D341Med (cell line): ENCODE measurements at places on chromosomes 7 and 10.

DNA sequence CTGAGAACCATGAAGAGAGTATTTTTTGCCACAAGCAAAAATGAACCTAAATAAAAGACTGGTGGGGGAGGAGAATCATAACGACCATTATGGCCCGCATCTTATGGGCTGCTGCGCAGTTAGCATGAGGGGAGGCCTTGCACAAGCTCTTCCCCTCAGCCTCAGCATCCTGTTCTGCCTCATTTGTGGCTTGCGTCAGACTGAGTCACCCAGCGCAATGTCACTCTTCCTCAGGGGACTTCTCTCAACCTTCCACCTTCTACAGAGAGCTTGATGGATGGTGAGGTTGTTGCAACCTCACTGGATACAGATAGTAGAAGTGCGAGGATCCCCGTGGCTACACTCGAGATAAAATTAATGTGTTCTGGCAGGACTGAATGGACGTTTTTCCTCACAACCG is 16.8 kb upstream of the GPR15LG start:
- no peak for DNase-seq

DNA sequence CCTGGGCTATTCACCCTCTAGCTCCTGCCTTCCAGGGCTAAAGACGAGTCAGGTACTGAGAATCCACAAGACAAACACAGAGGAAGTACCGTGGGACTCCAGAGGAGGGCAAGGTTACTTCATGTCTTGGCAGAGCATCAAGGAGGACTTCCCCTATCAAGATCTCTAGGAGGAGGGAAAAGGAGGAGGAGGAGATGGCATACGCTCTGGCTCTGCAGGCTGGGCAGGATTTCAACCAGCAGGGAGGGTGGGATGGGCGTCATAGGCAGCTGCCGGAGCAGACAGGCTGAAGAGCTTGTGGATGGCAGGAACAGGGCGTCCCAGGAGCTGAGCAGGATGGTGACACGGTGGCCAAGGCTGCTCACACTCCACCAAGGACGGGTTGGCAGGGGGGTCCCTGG is 21.3 kb downstream of the MDH2 start:
- peak; percentile 58 for DNase-seq

DNA sequence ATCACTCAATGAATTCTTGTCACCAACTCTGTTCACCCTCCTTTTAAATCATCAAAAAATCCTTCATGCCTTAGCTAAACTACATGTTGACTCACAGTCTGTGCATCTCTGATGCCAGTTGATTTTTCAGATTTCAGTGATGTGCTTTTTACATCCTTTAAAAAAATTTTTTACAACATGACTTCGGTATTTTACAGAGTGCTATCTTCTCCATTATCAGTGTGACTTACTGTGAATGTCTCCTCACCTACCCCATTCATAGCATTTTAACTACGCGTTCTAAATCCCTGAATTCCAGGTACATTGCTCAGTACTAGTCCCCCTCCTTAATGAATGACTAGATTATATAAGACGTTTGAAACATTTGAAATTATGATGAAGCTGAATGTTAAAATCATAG is 98.7 kb downstream of the DNAH11 start:
- no peak for DNase-seq

DNA sequence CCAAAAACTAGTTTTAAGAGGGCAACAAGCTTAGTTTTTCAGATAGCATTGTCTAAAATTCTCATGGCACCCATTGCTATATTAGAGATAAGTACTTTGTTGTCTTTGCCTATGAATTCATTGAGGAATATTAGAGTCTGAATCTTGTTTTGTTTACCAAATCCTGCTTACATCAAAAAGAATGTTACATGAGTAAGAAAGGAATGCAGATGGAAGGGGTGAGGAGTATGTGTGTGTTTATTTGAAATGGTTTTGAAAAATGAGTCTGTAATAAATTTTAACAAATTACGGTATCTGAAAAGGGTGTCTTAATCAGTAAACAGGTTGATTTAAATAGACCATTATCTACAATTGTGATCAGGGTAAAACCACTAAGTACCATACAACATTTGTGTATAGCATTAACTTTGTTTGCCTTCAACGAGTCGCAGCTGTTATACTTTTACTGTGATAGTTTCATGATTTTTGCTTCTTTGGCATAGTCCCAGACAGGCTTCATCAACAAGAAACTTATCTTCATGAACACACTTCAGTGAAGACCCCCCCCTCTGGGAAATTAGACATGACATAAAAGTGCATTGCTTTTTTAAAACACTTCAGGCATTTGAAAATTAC is 1183.9 kb upstream of the C7orf33 start:
- DNase-seq: no peak

- peak; percentile 29 for DNase-seq
Observed at GRCh38 chr10:88791924-88792323, 10.6 kb upstream of the LIPM start.

- DNase-seq: peak; percentile 54
Observed at GRCh38 chr7:146096994-146097393, 19.6 kb upstream of the CNTNAP2 start.

DNA sequence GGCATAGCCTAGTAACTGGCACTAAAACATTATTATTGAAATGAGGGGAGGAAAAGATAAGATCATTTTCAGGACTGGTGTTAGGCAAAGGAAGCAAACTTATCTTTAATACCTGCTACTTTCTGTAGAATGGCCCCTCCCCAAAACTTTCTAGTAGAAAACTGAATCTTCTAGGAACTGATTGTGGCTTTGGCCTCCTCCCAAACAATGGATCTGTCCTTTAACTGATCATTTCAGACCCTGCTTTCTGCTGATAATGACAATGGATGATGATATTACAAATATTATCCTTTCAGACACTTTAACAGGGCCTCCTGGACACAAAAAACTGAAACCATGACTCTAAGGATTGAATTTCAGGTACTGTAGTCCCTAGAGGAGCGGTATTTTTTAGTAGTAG is 55.1 kb downstream of the EZH2 start:
- DNase-seq: no peak

DNA sequence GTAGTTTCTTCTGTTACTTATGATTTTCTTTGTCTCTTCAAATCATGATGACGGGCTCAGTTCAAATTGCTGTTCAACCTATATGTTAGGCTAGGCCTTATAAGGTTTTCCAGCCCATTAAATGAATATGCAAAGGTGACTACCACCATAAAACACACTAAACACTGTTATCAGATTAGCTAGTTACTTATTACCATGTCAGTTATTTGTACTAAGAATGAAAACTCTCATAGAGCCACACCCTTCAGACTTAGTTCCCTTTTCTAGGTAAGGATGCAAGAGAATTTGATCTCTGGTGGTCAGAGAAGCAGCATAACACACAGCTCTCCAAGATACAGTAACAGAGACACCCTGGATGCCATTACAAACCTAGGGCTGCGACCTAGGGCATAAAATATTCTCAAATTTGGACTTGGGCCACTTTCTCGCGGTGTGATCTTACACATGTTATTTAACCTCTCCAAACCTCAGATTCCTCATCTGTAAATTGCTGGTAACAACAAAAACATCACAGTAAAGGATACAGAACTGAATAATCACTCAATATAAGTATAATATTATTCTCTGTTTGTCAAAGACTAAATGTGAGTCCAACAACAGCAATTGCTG is 35.6 kb downstream of the ANKMY2 start:
- DNase-seq: no peak

GRCh38 chr7:152054367-152055230 is 29.1 kb downstream of the GALNT11 start:
- DNase-seq: no peak

- peak; percentile 65 for DNase-seq
Observed at GRCh38 chr10:28991333-28992270, 297.3 kb upstream of the LYZL1 start.

DNA sequence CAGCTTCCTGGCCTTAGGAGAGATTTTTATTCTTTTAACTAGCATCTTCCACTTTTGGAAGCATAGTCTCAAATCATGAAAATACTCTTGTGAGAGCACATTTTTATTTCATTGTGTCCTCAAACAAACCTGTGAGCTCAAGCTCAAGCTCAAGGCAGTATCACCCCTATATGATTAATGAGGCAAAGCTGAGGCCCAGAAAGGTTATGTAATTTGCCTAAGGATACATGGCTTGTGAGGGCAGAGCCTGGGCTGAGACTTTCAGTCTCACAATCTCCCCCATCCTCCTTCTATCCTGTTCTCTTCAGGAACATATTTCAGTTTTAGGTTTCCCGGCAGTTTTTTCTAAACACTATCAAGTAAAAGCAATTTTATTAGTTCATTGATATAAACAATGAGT is 359.5 kb downstream of the PTEN start:
- no peak for DNase-seq

DNA sequence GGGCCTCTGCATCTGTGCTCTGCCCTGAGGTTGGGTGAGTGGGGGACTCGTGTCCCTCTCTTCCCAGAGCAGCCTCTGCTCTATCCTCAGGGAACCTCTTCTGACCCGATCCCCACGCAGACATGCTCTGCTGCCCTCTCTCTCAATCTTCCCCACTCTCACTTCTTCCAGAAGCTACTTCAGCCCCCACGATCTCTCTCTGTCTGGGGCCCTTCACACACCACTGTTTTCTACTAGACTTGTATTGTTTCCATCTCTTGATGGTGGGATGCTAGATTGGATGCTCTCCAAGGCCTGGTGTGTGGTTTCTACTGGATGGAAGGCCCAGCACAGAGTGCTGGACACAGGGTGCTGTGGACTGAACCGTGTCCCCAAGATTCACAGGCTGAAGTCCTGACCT is 10.0 kb downstream of the MGMT start:
- no peak for DNase-seq

DNA sequence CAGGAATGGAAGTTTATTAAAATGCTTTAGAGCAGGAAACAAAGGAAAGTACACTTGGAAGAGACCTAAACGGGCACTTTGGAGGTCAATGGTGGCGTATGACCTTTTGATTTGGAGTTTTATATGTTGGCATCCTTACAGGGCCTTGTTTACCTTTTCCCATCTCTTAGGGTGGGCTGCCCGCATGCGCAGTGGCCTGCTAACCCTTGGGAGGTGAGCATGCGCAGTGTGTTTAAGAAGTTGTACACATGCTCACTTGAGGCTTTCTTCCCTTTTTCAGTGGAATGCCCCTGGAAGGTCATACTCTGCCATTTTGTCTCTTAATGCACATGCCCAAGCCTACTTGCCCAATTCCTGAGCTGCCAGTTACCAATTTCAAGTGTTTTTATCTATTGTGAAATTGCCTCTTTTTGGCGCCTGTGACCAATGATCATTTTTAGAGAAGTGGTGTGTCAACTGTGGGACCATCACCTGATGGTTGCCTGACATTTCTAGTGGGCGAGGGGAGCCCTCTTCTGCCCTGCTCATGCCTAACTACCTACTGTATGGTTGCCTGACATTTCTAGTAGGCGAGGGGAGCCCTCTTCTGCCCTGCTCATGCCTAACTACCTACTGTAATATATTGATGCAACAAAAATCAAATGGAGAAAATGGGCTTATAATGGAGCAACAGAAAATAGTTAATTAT is 138.0 kb downstream of the PPP1R9A start:
- peak; percentile 15 for DNase-seq

DNA sequence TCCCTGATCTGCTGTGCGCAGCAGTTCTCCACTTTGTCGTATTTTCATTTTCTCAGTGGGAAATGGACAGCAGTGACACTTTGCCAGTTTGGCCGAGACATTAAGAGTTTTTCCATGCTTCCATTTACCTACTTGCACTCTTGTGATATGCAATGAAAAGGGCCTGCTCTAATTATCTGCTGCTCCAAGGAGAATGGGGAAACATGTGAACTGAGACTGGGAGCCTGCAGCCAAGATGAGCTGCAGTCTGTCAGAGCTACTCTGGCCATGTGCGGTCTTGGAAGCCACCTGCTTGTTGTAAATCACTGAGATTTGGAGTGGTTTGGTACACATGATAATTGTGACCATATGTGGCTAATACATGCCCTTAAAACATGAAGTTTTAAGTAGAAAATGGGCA is 586.6 kb upstream of the POT1 start:
- DNase-seq: no peak

DNA sequence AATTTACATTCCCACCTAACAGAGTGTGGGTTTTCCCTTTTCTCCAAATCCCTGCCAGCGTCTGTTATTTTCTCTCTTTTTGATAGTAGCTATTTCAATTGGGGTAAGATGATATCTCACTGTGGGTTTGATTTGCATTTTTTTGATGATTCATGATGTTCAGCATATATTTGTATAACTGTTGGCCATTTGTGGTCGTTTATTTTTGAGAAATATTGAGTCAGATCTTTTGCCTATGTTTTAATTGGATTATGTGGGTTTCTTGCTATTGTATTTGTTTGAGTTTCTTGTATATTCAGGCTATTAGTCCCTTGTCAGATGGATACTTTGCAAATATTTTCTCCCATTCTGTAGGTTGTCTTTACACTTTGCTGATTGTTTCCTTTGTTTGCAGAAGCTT is 193.8 kb downstream of the ABCA13 start:
- DNase-seq: no peak

DNA sequence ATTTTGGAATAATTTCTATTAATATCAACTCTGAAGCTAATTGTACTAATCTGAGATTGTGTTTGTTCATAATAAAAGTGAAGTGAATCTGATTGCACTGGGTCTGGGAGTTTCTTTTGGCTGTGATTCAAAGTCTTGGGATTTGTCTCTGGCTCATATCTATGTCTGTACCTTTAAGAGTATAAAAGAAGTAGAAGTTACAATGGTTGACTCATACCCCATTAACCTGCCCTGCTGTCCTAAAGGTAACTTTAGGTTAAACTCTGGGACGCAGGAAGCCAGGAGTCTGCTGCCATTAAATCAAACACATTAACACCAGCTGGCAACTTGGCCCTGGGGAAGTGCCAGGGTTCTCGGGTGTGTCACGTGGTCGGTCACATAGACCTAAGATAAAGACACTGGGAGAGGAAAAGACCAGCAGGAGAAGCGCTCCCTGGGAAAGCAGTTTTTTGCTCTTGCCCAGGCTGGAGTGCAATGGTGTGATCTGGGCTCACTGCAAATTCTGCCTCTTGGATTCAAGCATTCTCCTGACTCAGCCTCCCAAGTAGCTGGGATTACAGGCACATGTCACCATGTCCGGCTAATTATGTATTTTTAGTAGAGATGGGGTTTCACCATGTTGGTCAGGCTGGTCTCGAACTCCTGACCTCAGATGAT is 17.8 kb downstream of the SCD start:
- no peak for DNase-seq

- no peak for DNase-seq
Observed at GRCh38 chr10:33290321-33291052, 44.0 kb downstream of the NRP1 start.

GRCh38 chr10:114352653-114353298 is 51.5 kb downstream of the AFAP1L2 start:
- DNase-seq: no peak

DNA sequence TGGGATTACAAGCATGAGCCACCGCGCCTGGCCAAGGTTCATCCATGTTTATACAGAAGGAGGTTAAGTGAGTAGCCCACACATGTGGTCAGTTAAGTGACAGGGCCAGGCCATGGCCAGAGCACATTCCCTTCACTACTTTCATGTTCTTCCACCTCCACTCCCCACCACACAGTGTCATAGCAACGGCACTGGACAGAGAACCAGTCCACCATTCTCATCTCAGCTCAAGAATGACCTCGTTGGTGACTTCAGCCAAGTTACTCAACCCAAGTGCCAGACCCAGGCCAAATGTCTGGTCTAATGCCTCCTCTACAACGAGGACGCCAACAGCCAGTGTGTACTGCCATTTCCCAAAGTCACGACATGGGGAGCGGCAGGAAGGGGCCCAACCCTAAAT is 62.4 kb downstream of the INHBA start:
- no peak for DNase-seq

- DNase-seq: no peak
Observed at GRCh38 chr7:38858259-38858884, 50.6 kb downstream of the VPS41 start.

GRCh38 chr10:70970830-70971229 is 82.5 kb upstream of the PCBD1 start:
- no peak for DNase-seq
